ENCODE measurements at places on chromosomes 6 and 20.

DNA sequence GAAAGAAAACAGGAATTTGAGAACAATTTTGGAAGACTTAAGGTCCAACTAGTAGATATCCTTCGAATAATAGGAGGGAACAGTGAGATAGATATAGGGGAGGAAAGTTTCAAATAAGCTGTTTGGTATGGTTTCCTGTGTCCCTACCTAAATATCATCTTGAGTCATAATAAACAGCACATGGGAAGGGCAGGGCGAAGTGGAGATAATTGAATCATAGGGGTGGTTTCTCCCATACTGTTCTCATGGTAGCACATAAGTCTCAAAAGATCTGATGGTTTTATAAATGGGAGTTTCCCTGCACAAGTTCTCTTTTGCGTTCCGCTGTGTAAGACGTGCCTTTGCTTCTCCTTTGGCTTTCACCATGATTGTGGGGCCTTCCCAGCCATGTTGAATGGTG lies 39.5 kb upstream of the ENPP5 start:
- no peak for DNase-seq

DNA sequence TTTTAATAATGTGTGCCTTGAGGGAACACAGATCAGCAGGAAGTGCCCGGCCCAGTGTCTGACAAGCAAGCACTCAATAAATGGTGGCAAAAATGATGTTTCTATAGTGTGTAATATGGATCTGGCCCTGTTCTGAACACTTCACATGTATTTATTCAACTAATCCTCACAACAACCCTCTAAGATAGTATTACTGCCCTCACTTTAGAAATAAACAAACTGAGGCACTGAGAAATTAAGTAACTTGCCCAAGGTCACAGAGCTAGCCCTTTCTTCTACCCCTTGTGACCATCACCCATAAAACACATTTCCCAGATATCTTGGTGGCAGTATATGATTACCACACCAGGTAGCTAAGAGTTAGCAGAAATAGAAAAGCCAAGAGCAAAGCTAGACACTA lies 12.8 kb upstream of the MTFR2 start:
- no peak for DNase-seq

DNA sequence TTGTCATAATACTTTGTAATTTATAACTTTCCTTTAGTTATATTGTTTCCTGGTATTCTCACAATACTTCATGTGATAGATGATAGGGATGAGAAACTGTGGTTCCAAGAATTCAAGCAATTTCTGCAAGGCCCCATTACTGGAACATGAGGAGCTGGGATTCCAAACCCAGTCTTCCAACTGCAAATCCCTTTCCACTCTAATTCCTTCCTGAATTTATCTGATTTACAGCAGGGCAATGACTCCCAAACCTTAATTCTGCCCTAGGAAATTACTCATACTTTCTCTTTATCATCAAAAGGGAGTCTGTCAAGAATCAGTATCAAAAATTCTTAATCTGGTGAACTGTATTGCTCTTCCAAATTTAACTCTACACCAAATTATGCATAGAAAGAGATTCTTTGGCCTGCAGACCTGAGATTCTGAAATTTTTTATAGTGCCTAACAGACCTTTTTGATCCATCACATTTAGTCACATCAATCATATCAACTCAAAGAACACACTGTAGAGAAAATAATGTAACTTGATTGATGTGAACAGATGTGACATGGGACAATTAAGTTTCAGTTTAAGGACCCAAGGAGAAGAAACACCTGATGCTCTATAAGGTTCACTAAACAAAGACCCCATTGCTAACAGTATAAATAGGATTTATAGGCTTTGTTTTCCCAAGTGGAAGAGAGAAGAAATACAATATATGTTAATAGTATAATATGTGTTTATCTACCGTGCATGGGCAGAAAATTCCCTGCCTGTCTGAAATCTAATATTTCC lies 41.5 kb upstream of the GJA1 start:
- DNase-seq, result no peak

GRCh38 chr6:1027109-1027794 lies 284.6 kb upstream of the FOXQ1 start:
- DNase-seq, result no peak

- DNase-seq, result no peak
Observed at GRCh38 chr20:50138120-50138478, 15.4 kb downstream of the PEDS1 start.

DNA sequence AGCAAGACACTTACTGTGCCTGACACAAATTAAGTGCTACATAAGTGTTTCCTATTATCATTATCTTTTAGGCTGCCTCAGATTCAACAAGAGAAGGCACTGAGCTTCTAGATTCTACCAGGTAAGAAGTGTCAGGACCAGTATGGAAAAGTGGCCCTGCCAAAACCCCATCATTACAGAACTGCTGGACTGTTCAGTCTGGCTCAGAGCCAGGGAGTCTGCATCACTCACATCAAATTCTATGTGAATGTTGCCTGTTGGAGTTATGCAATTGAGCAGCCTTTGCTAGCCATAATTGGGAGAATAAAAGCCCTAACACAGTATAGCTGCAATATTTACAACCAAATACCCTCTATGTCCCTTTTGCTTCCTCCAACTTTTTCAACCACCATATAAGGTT lies 70.9 kb downstream of the ATG5 start:
- no peak for DNase-seq

- DNase-seq, result no peak
Observed at GRCh38 chr6:156471000-156471399, 306.2 kb upstream of the ARID1B start.

- DNase-seq, result no peak
Observed at GRCh38 chr20:46275091-46275490, 33.2 kb downstream of the CDH22 start.

- DNase-seq, result no peak
Observed at GRCh38 chr6:139194740-139195139, 59.9 kb downstream of the HECA start.

- no peak for DNase-seq
Observed at GRCh38 chr6:11833626-11834592, 55.3 kb upstream of the ADTRP start.

- no peak for DNase-seq
Observed at GRCh38 chr6:101465863-101466262, 72.4 kb downstream of the GRIK2 start.

- peak; percentile 56 for DNase-seq
Observed at GRCh38 chr6:43916924-43917877, 147.2 kb downstream of the VEGFA start.

DNA sequence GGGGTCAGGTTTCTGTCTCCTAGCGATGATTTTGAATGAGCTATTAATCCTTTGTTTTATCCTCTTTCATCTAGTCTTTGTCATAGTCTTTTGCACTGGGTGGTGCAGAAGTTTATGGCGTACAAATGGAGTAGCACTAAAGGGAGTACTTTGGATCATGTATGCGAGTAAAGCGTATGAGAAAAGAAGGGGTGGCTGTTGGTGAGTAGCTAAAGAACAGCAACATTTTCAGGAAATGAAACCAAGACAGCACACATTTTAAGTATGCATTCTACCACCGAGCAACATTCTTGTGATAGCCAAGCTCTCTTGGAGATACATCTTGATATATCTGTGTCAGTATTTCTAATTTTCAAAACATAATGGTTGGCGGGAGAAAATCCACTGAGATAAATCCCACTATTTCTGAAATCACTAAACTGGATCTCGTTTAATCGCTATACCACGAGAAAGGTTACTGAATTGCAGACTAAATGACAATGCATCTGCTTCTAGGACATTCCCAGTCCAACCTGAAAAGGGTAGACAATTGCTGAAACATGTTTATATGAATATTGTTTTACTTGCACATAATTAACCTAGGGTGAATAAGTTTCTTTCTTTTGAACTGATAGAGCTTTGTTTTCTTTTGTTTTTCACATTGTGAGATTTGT lies 196.1 kb downstream of the TRIM27 start:
- DNase-seq, result no peak

GRCh38 chr6:148021165-148021564 lies 321.5 kb upstream of the SASH1 start:
- DNase-seq, result no peak

- DNase-seq, result no peak
Observed at GRCh38 chr6:142443532-142443931, 141.7 kb downstream of the ADGRG6 start.

DNA sequence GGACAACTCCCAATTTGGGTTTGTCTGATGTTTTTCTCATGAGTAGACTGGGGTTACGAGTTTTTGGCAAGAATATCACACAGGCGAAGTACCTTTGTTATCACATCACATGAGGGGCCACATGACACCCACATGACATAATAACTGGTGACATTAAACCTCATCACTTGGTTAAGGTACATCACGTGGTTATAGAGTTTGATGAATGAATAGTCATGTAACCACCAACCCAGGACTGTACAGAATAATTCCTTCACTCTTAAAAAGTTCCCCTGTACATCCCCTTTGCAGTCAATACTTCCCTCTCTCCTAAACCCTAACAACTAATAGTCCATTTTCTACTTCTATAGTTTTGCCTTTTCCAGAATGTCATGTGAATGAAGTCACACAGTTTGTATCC lies 83.4 kb downstream of the REV3L start:
- DNase-seq, result no peak

DNA sequence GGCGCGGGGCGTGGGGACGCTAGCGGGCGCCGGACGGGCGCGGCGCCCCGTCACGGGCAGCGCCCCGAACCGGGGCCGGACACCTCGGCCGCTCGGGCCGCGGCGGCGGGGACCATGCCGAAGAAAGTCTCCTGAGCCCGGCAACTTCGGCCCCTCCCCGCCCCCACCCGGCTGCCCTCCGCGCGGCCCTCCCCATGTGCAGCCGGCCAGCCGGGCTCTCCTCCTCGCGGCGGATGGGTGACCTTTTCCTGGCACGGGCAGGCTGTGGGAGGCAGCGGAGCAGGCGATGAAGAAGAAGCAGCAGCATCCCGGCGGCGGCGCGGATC lies 278 bp downstream of the UST start:
- DNase-seq, result no peak

DNA sequence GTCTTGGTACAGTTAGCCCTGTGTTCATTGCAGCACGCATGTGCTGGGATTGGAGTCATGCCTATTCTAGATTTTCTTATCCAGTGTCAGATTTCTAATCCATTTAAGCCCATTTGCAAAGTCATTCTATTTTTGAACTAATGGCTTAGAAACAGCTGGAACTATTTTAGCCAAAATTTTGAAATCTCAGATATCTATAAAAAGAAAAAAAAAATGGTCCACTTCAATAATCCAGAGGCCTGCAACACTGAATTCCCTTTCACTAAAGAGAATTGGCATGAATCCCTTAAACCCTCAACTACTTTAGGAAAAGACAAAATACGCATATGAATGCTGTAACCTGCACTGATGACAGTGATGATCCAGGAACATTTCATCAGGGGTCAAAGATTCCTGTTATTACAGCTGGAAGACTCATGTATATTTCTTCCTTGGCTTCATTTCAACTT lies 1.5 kb downstream of the COL21A1 start:
- no peak for DNase-seq

- DNase-seq, result no peak
Observed at GRCh38 chr6:34531580-34532201, 24.4 kb downstream of the SPDEF start.

- no peak for DNase-seq
Observed at GRCh38 chr6:163414117-163414945, at the start of gene QKI. Gene QKI, plus strand, starts transcription at chr6:163414718. Its CDS starts 476 bp downstream, at chr6:163415194.
